ENCODE measurements at places on chromosomes 6 and 20.

- no peak for DNase-seq
These were observed 249.5 kb upstream of the KCNG1 start for GRCh38 chr20:51272401-51272800.

GRCh38 chr6:41002168-41002567, 36.9 kb downstream of the UNC5CL start:
- no peak for DNase-seq

DNA sequence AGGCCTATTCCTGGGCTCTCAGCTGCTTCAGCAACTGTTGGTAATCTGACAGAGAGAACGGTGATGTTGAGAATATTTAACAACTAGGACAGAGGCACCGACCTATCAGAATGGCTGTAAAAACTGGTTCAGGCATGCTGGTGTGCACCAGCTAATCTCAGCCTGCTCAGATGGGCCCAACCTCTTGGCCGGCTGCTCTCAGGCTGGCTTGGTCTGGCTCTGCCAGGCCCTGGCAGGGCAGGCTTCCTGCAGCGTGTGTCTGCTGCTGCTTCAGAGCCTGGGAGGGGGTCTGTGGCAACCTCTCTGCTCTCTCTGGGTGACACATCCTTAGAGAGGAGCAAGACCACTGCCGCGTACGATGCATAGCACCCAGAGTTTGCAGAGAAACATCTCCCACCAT, 4.8 kb downstream of the SLC2A12 start:
- no peak for DNase-seq

GRCh38 chr20:54176610-54177009, 2.8 kb upstream of the CYP24A1 start:
- no peak for DNase-seq

- no peak for DNase-seq
These were observed 98.5 kb downstream of the TFAP2A start for GRCh38 chr6:10316373-10316721.

All from suprapubic skin (tissue), 4 donors.